Calu3 (cell line): ENCODE measurements at places on chromosomes 2 and 18.

DNA sequence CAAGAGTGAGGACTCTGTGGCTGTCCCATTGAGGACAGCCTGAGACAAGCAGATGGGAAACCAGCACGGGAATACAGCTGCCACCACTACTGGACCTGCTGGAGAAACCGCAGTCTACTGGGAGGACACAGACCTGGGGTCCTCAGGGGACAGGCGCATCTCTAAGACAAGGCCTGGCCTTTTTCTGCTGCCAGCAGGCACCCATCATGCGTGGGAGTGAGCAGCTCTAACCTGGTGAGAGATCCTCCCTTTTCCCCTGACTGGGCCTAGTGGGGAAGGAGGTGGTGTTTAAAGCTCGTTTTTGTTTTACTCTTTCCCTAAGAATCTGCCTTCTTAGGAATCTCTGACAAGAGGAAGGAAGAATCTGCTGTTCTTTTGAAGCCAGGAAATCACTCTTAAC is 36.6 kb downstream of the CYRIA start:
- no peak for DNase-seq

DNA sequence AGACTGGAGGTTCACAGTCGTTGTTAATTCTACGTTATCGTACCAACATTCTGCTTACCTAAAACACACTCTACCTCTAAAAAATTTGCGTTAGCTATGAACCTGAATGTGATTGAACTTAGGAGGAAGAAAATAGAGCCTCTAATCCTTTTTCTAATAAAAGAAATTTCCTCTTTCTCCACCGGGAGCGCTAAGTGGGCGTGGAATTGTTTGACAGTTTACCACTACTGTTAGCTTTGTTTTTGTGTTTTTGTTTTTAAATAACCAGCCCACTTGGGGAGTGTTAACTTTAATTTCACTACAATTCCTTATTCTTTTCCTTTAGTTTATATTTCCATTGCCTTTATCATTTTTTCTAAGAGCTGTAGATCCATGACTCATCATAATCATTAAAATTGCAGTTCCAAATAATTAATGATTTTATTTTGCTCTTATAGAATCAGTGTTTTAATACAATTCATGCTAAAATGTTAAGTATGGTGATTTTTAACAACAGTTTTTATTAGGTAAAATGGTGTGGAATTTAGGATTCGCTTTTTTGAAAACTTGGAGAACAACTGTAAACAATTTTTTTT is 55.0 kb upstream of the ITM2C start:
- no peak for DNase-seq

DNA sequence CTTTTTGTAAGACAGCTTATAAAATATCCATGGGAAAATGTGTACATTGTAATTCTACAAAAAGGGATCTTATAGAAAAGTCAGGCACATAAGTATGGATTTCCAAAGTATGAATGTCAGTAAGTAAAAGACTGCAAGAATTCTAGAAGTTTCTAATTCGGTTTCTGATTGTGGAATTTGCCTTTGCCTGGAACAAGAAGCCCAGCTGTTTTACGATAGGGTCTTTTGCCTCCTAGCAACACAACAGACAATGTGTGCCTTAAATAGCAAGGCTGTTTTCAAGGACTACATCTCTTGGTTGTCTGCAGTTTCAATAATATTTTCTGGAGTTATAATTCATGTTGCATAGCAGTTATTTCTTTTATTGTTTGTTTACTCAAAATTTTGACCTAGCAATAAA is 312.9 kb downstream of the MTX2 start:
- DNase-seq = no peak

DNA sequence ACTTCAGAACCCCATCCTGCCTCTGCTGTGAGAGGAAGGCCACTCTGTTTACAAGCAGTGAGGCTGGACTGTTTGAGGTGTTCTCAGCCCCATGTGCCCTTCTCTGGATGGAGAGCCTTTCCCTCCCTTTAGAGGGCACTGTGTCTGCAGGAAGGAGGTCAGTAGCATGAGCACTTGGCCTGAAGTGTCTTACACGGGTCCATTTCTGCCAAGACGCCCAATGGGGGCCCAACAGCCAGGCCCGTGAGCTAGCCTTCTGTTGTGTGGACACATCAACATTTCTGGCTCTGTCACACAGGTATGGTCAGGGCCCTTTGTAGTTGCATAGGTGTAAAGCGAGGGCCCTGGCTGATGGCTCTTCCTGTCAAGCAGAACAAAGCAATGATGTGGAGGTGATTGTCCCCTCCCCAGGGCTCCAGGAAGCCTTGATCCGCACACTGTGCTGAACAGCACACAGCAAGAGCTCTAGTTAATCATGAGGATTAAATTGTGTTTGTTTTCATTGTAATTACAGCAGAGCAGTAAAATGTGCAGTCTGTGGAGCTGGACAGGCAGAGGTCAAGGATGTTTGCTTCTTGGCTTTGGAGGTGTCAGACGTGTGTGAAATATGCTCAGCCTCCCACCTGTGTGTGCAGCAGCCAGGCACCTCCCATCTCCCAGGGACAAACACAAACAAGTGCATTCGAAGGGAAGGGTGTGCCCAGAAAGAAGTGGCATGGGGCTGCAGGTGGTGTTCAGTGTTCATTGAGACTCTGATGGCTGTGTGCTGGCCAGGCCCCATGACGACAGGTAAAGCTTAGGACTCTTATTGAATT is 132.1 kb downstream of the SH3RF3 start:
- DNase-seq = no peak

DNA sequence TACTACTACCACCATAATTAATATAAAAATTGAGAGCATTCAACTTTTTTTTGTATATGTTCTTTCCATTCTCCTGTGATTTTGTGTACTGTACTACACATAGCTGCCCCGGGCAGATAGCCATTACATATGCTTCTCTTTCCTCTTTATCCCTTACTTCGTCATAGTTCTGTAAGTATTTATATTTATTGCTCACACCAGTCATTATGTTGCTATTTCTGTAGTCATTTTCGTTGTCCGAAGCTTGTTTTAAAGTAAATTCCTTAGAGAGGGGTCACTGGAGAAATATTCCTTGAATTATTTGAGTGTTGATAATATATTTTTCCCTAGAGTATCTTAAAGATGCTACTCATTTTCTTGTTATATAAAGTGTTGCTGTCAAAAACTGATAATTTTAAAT is 144.0 kb downstream of the CLIP4 start:
- DNase-seq = no peak

GRCh38 chr2:1136067-1136466 is 185.4 kb downstream of the SNTG2 start:
- no peak for DNase-seq

GRCh38 chr2:208189069-208189809 is 591 bp downstream of the C2orf80 start:
- DNase-seq = no peak

- DNase-seq = no peak
These were observed 10.7 kb upstream of the STAM2 start for GRCh38 chr2:152186262-152186661.

DNA sequence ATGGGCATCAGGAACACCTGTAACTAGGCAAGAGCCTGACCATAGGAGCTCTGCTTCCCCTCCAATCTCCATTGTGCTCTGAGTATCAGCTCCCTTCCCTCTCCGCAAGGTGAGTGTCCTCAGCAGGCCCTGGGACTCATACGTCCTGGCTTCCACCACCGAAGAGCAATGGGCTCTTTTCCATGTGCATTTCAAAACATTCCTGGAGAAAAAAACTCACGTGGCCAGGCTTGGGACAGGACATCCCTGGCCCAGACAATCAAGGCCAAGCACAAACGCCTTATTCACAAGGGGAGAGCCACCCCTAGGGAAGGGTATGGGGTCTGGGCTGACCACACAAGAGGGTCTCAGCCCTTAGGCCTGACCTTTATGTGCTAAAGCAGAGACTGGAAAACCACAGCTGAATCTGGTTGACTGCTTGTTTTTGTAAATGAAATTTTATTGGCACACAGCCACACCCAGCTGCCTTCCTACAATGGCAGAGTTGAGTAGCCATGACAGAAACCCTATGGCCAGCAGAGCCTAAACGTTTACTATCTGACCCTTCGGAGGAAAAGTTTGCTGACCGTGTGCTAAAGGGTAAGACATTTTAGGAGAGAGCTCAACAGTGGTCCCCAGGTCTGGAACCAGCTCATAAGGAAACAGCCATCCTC is 175.7 kb upstream of the ARL4C start:
- DNase-seq = no peak

DNA sequence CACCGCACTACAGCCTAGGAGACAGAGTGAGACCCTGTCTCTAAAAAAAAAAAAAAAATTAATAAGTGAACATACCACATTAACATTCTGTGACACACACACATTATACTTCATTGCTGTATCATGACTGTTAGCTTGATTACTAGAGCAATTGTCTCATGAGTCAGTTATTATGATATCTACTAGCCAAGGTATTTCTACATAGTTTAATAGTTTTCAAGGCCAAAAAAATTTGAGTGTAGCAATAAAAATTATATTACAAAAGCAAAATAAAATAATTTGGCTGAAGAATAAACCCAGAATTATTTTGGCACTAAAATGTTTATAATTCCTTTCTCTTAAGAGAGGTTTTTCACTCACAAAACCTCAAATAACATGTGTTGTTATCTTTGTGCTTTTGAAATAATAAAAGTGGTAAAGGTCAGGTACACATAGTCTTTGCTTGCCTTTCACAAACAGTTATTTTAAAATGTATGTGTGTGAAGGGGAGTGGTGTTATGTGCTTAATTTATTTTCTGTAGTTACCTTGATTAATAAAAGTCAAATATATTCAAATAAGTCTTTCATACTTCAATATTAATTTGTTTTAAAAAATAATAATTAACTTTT is 136.9 kb upstream of the SPOPL start:
- no peak for DNase-seq

- DNase-seq = no peak
These were observed 27.3 kb upstream of the MLPH start for GRCh38 chr2:237459741-237460174.

DNA sequence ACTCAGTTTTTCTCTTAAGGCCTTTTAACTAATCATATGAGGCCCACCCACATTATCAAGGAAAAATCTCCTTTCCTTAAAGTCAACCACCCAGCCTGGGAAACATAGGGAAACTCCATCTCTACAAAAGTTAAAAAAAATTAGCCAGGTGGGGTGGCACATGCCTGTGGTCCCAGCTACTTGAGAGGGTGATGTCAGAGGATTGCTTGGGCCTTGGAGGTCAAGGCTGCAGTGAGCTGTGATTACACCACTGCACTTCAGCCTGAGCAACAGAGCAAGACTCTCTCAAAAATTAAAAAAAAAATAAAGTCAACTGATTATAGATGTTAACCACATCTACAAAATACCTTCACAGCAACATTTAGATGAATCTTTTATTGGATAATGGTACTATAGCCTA is 5.8 kb downstream of the DPYSL5 start:
- DNase-seq = no peak

DNA sequence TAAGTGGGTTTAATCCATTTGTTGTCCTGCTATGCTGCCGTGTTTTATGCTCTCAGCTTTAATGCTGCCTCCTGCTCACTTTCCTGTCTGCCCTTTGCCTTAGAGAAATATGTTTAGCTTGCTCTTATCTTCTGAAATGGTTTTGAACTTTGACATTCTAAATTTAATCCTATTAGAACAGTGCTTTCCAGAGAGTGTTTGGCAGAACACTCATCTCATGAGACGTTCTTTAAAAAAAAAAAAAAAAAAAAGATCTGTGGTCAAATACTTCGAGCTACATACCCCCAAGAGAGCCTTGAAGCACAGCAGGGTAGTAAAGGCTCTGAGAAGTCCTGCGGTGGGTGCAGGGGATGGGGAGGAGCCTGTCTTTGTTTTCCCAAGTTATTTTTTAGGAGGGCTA is 161.3 kb downstream of the SPP2 start:
- no peak for DNase-seq

DNA sequence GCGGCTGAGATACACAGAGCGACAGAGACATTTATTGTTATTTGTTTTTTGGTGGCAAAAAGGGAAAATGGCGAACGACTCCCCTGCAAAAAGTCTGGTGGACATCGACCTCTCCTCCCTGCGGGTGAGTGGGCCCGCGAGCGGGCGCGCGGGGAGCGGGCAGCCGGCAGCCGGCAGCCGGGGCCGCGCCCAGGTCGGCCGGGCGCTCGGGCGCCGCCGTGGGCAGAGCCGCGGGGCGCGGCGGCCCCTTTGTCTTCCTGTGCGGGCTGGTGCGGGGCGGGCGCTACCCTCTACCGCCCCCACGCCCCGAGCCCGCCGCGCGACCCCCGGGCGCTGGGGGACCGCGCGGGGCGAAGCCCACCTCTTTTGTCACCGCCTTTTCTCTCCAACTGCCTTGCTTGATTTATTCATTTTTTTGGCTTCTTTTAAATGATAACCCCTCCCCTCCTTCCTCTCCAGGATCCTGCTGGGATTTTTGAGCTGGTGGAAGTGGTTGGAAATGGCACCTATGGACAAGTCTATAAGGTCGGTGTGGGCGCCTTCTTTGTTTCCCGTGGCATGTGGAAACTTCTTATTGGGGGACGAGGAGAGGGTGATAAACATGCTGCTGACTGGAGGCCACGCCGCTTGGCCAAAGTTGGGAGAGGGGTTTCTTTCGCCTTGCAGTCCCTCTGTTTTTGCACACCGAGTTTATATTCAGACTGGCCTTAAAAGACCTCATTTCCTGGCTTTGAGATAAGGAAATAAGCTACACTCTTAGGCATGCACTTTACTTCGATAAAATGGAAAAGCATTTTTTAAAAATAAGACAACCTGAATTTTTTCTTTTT is 722 bp downstream of the MAP4K4 start:
- no peak for DNase-seq

DNA sequence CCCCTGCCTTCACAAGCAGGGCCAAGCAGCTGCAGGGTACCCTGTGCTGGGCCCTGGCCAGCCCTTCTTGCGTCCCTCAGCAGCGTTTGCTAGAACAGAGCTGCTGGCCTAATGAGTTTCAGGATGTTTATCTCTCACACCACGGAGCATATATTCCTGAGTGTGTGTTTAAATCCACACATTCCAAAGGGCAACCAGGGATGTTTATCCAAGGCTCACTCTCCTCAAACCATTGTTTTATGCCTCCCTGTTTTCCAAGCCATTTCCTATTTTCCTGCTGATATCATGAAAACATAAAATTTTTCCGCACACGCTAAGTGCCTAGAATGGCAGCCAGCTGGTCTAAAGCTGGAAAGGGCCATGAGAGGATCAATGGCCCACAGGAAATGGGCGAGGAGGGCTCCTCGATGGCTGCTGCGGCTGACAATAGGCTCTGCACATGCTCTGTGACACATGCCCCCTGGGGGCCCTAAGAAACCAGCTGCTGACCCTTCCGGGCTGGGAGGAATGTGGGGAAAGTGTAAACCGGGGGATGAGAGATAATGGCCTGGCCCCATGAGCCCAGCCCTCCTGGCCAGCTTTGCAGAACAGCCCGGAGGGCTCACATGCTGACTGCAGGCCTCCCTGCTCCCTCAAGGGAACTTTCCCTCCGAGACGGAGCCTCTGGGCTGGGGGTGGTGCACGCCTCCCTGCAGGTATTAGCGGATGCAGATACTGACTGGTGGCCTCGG is 194.0 kb downstream of the NDUFA10 start:
- no peak for DNase-seq

- DNase-seq = no peak
These were observed 42.5 kb downstream of the PPM1B start for GRCh38 chr2:44211183-44211582.
